ENCODE measurements at places on chromosomes 11 and 22. TPM values are rescaled to one million over a fixed set of nuclear protein-coding genes. Genes with fewer than 3 reads are reported as not detected.

Gene CRACR2B
- 1.9 TPM for total RNA-seq

Gene PHLDB1
- 50.1 TPM for total RNA-seq

Gene CHRNA10
- total RNA-seq = 0.66 TPM

Gene DEFB131B
- not detected for total RNA-seq

Gene TMPRSS6
- not detected for total RNA-seq

Gene CDC45
- total RNA-seq = 44.8 TPM

Gene ZNF215
- 10.4 TPM for total RNA-seq

Gene TRIOBP
- 192 TPM for total RNA-seq

Gene GTSE1
- total RNA-seq = 16.8 TPM

Gene LAYN
- 34.1 TPM for total RNA-seq
